ENCODE measurements at places on chromosomes 5 and 9.

DNA sequence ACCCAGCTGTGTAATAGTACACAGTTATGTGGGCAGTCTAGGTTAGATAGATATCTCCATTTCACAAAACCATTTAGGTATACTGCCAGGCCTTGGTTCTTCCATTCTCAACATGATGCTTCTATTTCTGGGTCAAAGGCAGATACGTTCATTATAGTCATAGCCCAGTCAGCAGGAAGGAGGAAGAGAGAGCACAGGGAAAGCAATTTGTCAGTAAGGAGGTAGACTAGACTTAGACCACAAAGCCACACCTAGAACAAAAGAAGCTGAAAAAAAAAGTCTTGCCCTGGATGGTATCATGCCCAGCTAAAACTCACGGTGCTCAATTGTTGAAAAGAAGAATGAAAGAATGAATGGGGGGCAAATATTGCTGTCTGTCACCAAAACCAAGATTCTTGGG lies 7.6 kb downstream of the INVS start:
- DNase-seq: no peak

DNA sequence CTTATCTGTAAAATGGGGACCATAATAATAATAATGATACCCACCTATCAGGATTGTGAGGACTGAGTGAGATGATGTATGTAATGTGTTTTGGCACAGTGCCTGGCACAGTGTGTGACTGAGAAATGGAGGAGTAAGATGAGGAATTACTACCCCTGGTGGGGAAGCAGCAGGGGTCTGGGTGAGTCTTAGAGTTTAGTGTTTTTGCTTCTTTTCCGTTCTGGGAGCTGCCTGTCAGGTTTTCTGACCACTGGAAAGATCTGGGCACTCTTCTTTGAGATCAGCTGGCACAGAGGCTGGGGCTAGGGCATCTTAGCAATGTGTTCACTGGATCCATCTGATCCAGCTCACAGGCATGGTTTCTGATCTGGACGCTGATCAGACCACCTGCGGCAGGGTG lies 8.5 kb downstream of the LCP2 start:
- no peak for DNase-seq

GRCh38 chr5:55450050-55450765 lies 84.6 kb downstream of the PLPP1 start:
- no peak for DNase-seq

DNA sequence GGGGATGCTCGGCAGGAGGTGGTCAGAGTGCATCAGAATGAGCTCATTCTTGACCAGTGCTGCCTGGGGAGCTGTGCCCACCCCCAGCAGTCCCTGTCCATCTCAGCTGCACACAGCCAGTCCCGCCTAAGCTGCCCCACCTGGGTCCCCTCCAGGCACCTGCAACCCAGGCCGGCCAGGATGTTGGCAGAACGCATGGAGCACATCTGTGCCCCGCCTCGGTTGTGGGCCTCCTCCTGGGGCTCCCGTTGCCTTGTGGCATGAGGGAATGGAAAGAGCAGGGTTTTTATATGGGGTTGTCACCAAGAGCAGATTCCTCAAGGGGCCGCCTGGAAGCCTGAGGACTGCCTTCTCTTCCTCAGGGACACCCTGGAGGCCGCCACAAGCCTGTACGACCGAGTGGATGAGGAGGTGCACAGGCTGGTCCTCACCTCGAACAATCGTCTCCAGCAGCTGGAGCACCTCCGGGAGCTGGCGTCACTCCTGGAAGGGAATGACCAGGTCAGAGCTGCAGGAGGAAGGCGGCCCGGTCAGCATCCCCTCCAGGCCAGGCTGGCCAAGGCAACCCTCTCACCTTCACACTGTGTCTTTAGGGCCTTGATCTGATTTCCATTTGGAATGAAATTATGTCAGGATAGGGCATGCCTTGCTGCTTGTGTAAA lies 34.8 kb upstream of the LRRC14B start:
- DNase-seq: peak; percentile 40

DNA sequence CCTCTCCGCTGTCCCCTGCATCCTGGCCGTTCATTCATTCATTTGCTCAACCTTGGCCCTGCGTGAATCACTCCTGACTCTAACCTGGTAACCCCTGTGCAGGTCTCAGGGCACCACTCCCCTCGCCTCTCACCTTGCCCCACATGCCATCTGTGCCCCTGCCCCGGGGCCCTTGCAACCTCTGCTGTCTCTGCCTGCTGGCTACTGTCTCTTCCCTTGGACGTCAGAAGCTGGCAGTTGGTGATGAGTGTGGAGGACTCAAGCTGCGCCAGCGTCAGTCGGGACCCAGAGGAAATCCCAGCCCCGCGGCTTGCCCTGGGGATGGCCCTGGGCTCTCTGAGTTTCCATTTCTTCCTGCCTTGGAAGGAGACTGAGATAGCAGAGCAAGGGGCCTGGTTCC lies 154.9 kb downstream of the OLFM1 start:
- DNase-seq: no peak

DNA sequence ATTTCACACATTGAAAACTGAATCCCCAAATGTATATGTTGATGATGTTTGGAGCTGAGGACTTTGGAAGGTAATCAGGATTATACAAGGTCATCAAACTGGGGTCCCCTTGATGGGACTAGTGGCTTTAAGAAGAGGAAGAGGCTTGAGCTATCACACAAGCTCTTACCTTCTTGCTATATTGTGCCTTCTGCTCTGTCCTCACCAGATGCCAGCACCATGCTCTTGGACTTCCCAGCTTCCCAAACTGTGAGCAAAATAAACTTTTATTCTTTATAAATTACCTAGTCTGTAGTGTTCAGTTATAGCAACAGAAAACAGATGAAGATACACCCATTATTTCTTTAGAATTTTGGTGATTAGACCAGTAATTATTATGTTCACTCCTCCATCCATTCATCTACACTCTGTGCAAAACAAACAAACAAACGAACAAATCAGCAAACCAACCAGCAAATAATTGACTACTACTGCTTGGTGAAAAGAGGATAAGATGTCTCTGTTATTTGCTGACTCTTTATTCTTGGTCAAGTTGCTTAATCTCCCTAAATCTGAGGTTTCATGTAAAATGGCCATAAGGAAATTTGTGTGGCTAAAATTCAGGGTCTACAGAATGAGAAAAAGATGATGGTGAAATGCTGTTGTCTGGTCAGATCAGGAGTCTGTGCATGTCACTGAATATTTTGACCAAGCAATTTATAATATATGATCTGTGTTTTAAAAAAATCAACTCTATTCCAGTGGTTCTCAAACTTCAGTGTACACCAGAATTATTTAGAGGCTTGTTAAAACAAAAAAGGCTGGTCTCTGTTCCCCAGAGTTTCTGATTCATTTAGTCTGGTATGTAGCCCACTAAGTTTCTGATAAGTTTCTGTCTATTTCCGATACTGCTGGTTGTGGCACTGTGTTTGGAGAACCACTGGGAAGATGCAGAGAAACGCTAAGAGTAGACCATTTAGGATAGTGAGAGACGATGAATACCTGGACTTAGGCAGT lies 854.1 kb downstream of the MAT2B start:
- no peak for DNase-seq

DNA sequence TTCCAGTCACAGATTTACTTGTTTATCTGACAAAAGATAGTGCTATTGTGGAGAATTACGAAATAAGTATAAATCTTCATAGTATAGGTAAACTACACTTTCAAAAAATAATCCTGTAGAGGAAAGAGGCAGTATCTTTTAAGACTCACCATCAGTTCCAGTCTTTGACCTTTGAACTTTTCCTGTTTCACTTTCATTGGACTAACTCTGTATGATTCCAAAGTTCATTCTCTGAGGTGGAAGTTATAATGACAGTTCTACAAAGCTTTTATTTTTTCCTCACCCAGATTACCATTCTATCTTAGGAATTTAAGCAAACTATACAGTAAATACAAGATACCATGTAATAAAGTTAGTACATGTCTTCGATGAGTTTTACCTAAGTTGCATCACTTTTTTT lies 901.3 kb upstream of the SEMA6A start:
- no peak for DNase-seq

- DNase-seq: no peak
These were observed 144.5 kb upstream of the TNC start for GRCh38 chr9:115262477-115262876.

- DNase-seq: no peak
These were observed 757 bp downstream of the NRARP start for GRCh38 chr9:137301081-137301947.

DNA sequence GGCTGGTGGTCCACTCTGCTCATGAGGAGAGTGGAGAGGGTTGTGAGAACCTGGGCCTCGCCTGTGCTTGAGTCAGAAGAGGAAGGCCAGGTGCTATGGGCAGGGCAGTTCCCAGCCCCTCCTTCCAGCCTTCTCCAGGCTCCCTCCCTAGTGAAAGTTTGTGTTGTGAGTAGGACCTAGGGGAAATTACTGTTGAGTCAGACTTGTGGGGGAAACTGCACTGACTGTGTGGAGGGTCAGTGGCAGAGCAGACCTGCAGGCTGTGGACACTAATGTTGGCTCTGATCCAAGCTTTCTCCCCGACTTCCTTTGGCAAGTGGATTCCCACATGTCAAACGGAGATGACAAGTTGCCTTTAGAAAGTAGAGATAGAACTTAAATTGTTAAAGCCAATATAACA lies 102.6 kb downstream of the ARHGAP26 start:
- no peak for DNase-seq

DNA sequence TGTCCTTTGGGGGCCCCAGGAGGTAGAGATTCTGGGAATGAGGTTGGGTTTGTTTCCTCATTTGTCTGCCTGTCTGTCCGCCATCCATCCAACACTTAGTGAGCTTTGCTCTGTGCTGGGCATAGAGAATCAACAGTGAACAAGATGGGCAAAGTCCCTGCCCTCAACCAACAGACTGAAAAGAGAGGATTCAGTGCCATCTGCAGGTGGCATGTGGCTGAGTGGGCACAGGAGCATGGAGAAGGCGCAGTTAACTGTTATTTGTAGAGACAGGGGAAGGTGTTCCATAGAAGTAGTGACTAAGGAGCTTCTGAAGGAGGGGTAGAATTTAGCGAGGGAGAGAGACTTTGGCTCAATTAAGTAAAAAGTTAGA lies 23.1 kb downstream of the POLR1E start:
- DNase-seq: no peak

DNA sequence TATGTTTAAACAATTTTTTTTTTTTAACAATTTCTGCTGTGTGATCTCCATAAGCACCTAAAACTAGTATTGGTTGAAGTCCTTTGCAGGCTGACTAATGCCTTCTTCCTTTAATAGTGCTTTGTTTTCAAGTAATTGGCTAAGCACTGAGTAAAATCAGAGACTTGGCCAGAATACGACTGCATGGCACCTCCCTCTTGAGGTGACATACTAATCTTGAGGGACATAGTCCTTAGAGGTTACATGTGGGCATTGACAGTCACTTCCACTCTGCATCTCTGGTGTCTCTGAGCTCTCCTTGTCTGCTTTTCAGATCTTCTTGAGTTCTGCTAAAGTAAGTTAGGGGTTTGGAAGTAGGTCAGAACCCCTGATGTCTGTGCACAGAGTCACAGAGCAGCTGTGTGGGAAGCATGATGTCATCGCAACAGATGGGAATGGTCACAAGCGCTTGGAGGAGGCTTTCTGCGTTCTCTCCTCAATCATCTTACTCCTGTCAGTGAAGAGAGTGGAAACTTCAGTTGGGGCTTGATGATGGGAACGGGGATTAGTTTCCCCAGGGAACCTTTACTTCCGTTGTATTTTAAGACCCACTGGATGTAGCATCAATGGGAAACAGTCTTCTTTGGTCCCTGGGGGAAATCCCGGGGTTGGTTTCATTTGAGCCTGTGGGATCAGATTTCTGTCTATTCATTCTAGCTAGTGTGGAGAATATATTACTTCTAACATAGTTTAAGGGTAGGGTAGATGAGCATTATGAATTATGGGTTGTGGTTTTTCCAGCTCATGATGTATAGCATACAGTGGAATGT lies 136.9 kb downstream of the ARHGAP26 start:
- no peak for DNase-seq

GRCh38 chr9:2288309-2288708 lies 273.2 kb downstream of the SMARCA2 start:
- DNase-seq: no peak

DNA sequence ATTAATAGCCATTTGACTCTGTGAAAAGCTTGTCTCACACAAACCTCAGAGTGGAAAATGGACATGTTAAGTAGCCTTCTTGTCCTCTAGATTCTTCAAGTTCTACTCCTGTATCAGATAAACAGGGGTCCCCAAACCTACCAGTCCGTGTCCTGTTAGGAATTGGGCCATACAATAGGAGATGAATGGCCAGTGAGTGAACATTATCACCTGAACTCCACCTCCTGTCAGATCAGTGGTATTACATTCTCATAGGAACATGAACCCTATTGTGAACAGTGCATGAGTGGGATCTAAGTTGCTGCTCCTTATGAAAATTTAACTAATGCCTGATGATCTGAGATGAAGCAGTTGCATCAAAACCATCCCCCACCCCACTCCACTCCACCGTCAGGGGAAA lies 136.3 kb downstream of the TMEM232 start:
- no peak for DNase-seq

- no peak for DNase-seq
These were observed 10.6 kb upstream of the KCNIP1 start for GRCh38 chr5:170493028-170493820.

DNA sequence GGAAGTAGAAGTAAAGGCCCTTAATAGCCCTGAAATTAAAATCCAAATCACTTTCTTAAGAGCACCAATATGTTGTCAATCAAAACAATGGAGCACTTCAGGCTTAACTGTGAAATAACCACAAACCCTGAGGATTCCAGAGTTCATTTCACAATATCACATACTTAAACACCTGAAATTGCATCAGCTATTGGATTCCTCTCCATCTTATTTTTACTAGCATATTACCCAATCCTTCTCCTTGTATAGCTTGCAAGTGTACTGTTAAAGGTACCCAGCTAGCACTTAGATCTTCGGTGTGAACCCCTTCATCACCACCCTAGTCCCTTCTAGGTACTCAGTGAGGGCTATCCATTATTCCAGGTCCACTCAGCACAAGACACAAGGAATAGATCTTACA lies 287.3 kb downstream of the EFNA5 start:
- DNase-seq: no peak

- DNase-seq: no peak
These were observed 54.3 kb downstream of the MTX3 start for GRCh38 chr5:79936646-79937216.

DNA sequence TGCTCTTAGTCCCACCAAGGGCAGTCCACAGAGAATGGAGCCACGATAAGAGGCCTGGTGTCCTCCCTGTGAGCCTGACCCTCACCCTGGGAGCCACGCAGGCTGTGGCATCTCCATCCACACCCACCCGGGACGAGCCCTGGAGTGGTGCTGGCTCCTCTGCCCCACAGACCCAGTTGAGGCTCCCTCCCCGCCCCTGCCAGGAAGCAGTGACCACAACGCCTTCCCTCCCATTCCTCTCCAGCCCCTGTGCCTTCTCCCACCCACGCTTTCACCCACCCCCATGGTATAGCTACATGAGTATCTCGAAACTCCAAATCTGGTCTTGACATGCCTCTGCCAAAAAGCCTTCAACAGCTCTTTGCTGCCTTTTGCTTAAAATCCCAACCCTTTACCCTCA lies 57.9 kb downstream of the SEMA4D start:
- no peak for DNase-seq

GRCh38 chr5:96035796-96036195 lies 74.1 kb upstream of the ELL2 start:
- no peak for DNase-seq
